Ureter (tissue), 1 donor: ENCODE measurements at places on chromosomes 3 and 15.
A peak's percentile ranks its signal among the peaks of the same experiment; 100 is the strongest.

- no peak for DNase-seq
These were observed 124.8 kb upstream of the ST8SIA2 start for GRCh38 chr15:92268900-92269299.

DNA sequence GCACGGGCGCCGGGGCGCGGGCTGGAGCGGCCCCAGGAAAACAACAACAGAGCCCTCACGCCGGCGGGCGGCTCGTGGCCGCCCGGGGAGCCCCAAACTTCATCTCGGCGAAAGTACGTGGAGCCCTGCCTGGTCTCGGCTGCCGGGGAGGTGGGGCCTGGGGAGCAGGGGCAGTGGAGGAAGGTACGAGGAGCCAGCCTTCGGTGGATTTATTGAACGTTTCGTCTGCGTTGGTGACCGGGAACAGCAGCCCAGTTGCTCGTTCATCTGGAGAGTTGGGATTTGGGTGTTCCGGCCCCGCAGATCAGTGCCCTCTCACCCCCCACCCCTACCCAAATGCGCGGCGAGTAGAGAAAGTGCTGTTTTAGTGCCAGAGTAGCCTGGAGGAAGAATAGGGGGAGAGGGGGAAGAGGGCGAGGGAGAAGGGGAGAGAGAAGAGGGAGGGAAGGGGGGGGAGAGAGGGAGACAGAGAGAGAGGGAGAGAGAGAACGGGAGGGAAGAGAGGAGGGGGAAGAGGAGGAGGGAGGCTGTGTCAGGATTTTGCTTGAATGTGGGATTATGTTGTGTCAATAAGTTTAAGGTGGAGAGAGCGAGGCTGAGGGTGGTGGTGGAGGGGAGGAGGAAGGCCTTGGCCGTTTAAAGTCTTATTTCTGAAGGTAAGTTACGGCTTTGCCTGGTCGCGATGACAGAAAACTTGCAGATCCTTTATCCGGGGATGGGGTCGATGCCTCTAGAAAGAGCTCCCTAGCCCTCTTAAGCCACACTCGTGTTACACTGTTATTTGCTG lies 970 bp downstream of the BBX start:
- peak; percentile 64 for DNase-seq

GRCh38 chr3:12478326-12478725 lies 6.0 kb upstream of the TSEN2 start:
- no peak for DNase-seq

DNA sequence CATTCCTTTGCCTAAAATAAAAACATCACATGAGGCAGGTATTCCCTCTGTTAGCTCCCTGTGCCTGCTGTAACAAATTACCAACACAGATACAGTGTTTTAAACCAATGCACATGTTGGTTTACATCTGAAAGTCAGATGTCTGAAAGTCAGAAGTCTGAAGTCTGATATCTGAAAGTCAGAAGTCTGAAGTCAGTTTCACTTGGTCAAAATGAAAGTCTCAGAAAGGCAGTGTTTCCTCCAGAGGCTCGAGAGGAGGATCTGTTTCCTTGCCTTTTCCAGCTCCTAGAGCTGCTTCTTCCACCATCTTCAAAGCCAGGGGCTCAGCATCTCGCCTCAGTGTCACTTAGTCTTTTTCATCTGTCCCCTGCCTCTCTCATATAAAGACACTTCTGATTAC lies 22.0 kb downstream of the SST start:
- DNase-seq = no peak

GRCh38 chr15:57914350-57915055 lies 151.0 kb downstream of the ALDH1A2 start:
- DNase-seq = no peak

GRCh38 chr3:30201715-30202114 lies 404.7 kb upstream of the TGFBR2 start:
- DNase-seq = no peak

GRCh38 chr15:71577071-71577470 lies 233.3 kb upstream of the NR2E3 start:
- no peak for DNase-seq

DNA sequence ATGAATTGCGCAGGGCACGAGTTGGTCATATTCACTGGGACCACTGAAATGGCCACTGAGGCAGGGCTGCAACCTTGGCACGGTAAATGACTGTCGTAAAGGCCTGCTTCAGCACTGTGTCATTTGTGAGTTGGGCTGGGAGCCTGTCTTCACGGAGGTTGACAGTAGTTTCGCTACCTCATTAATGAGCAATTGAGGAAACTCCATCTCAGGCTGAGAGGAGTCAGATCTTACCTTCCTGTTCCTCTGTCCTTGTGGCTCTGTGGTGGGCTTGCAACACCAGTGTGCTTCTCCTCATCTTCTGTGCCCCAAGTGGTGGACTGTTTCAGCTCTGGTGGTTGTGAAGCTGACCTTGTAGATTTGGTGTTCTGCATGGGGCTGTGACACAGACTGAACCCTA lies 80.1 kb upstream of the EIF1B start:
- DNase-seq = no peak

GRCh38 chr3:154132777-154133375 lies 11.7 kb downstream of the ARHGEF26 start:
- DNase-seq = no peak

- no peak for DNase-seq
These were observed 12.2 kb downstream of the SEMA7A start for GRCh38 chr15:74421302-74422245.

- DNase-seq = no peak
These were observed 162.4 kb downstream of the PLCL2 start for GRCh38 chr3:17047162-17047561.

DNA sequence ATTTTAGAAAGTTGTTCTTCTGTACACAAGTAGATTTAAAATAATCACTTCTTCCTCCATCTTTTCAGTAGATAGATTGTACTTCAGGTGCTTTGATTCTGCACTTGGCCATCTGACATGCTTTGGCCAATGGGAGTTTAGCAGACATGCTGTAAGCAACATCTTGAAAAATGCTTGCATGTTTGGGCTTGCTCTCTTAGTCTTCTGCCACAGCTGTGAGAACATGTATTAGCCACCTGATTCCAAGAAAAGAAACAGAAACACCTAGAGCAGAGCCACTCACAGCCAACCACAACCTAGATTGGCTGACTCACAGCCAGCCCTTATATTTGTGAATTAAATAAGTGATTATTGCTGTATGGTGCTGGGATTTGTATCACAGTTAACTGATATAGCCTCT lies 70.2 kb upstream of the GADL1 start:
- no peak for DNase-seq

- DNase-seq = no peak
These were observed 64.3 kb upstream of the BCL6 start for GRCh38 chr3:187809612-187809991.

DNA sequence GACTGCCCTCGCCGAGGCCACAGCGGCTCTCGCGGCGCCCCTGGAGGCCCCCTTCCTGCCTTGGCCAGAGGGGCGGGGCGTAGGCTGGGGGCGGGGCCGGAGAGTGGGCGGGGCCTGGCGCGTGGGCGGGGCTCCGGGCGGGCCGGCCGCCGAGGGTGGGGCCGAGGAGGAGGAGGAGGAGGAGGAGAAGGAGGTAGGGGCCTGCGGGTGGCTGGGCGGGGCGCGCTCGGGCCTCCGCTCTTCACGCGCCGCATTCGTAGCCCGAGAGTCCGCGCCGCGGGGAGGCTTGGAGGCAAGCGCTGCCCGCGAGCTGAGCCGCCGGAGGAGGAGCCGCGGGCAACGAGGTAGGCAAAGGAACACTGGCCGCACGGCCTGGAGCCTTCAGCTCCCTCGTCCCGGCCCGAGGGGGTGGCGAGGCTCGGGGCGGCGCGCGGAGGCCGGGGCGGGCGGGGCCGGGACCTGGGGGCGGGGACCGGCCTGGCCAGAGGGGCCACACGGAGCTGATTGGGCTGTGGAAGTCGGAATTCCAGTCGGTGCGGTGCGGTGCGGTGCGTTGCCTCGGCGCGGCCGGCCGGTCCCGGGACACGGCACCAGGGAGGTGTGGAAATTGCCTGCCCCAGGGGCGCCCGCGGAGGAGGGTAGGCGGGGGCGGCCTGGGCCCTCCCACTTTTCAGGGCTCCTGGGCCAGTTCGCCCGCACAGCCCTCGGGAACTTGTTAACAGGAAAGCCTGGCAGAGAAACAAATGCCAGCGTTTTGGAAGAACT lies at the start of gene PPP2R3A:
Gene PPP2R3A (plus strand): TSS at position 223 of the 765 bp plus-strand sequence. CDS start 35,771 bp downstream, outside the sequence.
- DNase-seq = peak; percentile 87

- DNase-seq = no peak
These were observed 46.0 kb downstream of the RPL39L start for GRCh38 chr3:187093320-187093719.

GRCh38 chr3:42106646-42107045 lies 15.5 kb downstream of the TRAK1 start:
- DNase-seq = no peak

DNA sequence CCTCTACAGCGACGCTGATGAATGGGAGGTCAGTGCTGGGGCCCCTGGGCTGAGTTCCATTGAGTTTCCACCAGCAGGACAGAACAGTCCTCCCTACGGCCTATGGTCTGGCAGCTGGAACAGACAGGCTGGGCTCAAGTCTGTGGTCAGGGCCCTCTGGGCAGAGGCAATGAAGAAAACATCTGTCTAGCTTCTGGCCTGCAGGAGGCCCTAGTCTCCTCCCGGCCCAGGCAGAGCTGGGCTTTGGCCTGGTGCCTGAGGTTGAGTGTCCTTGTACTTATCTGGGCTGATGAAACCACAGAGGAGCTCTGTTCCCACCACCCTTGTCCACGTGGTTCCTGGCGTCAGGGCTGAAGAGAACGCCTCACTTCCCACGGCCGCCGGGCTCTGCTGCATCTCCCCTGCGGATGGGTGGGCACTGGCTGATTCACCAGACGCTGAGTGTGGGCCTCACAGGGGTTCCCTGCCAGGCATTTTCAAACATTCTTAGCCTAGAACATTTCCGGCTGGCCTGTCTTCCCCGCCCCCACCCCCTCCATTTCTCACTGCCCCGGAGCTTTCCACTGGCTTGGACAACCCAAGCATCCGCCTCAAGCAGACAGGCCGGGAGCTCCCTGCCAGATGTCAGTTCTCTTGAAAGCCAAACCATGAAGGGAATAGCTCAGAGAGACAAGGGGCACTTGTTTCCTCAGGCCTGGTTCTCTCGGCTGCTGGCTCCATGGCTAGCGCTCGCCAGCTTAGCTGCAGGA lies 20.3 kb downstream of the PPCDC start:
- DNase-seq = peak; percentile 91

DNA sequence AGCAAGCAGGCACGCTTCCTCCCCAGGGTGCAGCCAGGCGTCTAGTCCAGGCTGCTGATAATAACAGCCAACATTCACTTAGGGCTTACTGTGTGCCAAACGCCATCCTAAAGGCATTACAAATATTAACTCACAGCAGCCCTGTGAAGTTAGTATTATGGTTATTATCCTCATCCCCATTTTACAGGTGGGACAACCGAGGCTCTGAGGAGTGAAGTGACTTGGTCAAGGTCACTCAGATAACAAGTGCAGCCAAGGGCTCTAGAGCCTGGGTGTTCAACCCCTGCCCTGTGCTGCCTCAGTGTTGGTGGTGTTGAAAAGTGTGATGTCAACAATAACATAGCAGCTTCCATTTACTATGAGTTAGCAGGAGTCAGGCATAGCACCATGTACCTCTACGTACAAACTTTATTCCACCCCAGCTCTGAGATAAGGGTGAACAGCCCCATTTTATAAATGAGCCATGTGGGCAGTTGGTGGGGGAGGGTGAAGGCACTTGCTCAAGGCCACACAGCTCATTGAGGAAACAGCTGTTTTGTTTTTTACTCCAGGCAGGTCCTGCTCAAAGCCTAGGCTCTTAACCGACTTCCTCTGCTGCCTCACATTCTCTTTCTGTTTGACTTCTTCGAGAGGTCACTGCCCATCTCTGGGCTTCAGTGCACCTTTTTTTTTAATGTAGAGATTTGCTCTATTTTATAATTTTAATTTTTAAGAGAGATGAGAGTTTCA lies 24.0 kb upstream of the TRH start:
- DNase-seq = no peak

GRCh38 chr3:191003742-191004141 lies 141.2 kb upstream of the GMNC start:
- DNase-seq = no peak

DNA sequence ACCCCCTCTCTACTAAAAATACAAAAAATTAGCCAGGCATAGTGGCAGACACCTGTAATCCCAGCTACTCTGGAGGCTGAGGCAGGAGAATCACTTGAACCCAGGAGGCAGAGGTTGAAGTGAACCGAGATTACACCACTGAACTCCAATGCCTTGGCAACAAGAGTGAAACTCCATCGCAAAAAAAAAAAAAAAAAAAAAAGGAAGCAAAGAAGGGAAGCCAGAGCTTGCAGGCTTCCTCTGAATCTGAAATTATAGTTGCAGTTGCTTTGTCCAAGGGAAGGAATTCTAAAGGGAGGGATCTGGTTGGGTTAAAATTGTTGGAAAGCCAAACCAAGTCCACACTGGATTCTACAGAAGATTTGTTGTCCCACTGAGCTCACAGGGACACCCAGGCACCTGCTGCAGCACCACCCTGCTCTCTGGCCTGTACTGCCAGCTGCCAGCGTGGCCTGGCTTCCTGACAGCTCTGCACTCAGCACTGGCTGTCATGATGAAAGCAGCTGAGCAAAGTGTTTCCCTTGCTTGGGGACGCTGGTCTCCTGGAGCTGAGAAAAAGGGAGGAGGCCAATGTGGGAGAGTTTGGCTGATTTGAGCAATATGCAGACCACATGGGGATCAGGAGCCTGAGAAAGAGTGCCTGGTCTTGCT lies 88.8 kb upstream of the HES1 start:
- DNase-seq = no peak

GRCh38 chr3:14560110-14560509 lies 20.0 kb upstream of the GRIP2 start:
- no peak for DNase-seq

DNA sequence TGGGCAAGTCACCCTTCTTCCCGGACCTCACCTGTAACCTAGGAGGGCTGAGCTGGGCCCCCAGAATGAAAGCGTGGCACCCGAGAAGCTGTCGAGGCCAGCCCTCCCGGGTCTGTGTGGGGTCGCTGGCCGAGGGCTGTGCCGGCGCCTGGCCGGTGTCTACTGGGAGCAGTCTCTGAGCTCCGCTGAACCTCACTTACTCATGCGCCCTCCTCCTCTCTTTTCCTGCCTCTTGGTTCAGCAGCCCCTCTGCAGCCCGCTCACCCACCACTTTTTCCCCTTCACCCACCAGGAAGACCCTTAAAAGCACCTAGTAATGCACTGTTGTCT lies 419 bp downstream of the HYKK start:
- no peak for DNase-seq

DNA sequence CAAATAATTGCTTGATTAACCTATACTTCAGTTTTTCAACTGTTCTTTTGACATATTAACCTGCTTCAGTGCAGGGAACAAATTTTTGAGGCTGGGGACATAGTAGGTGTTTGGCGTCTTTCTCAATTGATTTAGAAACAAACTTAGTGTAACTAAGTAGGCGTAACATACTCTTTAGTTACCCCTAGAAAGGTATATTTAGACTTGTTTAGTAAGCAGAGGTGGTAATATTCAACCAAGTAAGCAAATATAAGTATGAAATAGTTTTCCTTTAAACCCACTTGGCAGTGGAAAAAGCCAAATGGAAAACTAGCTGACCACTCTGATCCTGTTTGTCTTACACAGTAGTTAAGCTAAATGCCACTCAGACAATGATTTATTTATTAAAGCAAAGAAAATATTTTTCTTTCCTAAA lies 113.2 kb downstream of the MBNL1 start:
- no peak for DNase-seq

- no peak for DNase-seq
These were observed 3.5 kb downstream of the ADAMTS17 start for GRCh38 chr15:100338247-100338646.
